Stimulated activated CD8-positive, alpha-beta memory T cell treated with anti-CD3 and anti-CD28 coated beads, Interleukin-4, amount 100 ng/mL, for 1 hour (primary cell): ENCODE measurements at places on chromosomes 12 and 14.

GRCh38 chr12:12333407-12334366 is 16.4 kb downstream of the MANSC1 start:
- DNase-seq, result no peak

- DNase-seq, result no peak
These were observed 45.4 kb downstream of the DCAF5 start for GRCh38 chr14:69107407-69108003.

GRCh38 chr14:65926935-65927700 is 514.6 kb downstream of the FUT8 start:
- no peak for DNase-seq

- DNase-seq, result no peak
These were observed 1.2 kb downstream of the DYRK2 start for GRCh38 chr12:67649570-67650387.

- DNase-seq, result no peak
These were observed 79.9 kb upstream of the CCDC91 start for GRCh38 chr12:28110329-28110728.

GRCh38 chr12:133227281-133227852 is 8.3 kb downstream of the ANHX start:
- no peak for DNase-seq

GRCh38 chr14:90739318-90740068 is 76.7 kb downstream of the TTC7B start:
- DNase-seq, result no peak

DNA sequence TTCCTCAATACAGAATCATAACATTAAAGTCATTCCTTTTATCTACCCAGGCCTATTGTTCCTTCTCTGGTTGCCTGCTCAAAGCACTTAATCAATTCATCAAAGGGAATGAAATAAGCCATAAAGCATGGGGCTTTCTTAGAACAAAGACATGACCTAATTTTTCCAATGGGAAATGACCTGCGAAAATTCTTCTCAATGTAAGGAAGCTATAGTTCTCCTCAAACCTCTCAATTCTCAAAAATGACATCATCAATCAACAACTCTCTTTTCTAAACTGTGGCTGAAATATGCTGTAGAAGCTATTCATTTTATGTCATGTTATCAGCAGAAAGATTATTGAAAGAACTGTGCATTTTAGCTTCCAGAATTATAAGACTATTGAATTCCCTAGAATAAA is 116.0 kb upstream of the PTPRR start:
- DNase-seq, result no peak

DNA sequence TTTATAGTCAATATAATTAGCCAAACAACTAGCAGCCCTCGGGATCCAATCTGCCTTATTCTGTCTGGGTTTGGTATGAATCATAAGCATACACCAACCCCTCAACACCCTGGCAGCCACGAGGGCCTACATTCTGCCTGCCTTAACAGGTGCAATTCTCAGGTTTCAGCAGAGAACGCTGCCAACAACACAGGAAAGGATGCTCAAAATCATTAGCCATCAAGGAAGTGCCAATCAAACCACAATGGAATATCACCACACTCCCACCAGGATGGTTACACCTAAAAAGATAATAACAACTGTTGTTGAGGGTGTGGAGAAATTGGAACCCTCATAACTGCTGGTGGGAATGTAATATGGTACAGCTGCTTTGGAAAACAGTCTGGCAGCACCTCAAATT is 122.8 kb downstream of the TTC7B start:
- no peak for DNase-seq

DNA sequence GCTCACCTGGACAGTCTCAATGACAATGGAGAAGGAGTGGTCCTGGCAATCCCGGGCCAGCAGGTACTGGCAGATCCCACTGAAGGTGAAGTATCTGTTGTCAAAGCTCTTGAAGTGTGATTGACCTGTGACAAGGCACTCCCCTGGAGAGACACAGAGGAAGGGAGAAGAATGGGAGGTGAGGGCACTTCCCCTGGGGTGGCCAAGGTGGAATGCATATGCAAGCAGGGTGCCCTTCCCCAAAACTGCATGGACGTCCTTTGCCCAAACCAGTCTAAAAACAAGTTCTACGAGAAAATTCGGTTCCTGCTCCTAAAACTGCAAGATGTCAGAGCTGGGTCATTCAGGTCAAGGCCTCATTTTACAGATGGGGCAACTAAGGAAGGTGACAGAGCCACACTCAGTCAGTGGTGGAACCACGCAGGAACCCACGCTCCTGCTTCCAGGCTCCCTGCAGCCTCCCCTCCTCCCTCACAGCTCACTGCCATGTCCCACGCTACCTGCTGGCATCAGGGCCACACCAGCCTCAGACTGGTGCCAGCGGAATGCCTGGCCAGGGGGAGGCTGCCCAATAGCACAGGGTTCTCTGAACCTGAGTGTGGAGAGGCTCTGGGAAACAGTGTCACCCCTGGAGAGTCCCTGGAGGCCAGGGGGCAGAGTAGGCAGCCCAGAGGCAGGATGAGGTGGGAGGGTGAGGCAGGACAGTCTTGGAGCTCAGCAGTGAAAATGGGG is 59.2 kb downstream of the VWF start:
- no peak for DNase-seq

- no peak for DNase-seq
These were observed 65.1 kb upstream of the DYNC1H1 start for GRCh38 chr14:101899263-101899662.

DNA sequence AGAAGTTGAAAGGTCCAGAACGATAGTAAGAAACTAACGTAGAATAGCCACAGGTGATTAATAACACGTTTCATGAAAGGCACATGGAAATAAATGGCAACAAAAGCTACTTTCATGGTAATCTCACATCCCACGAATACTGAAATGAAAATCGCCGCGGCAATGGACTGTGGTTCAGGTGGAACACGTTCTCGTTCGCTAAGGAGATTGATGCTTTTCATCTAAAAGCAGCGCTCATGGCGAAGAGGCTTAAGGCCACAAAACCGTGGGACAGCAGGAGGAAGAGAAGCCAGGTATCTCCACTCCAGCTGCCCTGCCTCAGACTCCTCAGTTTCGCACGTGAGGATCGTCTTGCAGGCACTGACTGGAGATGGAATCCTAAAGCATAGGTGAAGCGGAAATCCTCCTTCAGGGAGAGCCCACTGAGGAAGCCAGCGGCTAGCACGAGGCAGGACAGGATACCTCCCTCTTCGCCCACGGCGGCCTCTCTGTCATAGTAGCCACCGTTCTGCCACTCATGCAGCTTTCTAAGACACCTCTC is 696 bp upstream of the GPHN start:
- DNase-seq, result no peak

DNA sequence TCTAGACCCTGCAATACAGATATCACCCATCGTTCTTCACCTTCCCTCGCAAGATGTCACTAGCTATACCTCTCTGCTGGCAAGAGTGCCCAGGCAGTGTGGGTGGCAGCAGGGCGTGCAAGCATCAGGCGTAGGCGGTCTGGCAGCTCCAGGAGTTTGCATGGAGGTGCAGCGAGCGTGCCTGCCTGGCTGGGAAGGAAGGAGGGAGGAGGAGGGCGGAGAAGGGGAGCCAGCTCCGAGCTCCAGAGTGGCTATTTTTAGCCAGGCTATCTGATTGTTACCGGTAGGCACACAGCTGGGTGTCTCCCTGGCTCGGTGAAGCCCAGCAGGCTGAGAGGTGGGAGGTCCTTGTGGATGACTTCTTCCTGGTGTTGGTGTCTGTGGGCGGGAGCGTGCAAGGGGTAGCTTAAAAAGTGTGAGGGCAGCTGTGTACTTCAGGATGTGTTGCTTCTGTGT is 6.2 kb downstream of the FOXJ2 start:
- no peak for DNase-seq

DNA sequence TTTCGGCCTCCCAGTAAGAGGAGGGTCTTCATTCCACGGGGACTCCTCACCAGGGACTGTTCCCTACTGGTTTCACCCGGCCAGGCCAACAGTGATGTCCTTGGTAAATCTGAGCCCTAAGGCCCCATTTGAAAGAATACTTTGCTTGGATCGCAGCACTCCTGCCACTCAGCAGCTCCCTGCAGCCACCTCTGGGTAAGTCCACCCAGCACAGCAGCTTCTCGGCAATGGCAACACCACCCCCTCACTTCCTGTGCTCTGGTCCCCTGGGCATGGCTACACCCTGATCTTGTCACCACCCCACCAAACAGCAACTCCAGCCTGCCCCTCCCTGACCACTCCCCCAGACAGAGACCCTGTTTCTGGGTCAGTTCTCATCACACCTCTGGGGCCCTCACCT is 100.3 kb downstream of the SETD3 start:
- no peak for DNase-seq

DNA sequence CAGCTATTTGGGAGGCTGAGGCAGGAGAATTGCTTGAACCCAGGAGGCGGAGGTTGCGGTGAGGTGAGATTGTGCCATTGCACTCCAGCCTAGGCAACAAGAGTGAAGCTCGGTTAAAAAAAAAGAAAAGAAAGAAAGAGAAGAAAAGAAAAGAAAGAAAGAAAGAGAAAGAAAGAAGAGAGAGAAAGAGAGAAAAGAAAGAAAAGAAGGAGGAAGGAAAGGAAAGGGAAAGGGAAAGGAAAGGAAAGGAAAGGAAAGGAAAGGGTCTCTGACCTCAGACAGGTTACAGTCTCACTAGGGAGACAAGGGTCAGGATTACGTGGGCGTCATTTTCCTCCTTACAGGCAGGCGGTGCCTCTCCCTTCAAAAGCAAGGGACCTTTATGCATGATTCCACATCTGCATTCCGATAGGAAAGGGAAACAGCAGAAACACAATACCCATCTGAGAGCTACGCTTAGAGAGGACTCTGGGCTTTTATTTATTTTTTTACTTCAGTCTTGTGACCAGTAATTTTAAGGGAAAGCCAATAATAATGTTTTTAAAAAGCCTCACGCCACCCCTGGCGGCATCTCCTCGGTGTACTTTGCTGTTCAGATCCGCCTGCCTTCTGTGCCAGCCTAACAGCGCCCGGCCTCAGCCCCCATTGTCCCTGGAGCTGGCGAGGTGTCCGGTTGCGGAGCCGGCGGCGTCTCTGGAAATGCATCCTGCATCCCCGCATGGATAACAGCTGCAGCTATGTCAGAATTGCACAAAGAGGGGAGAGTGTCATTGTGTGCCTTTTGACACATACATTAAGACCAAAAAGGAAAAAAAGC is 945 bp upstream of the HIP1R start:
- DNase-seq, result no peak

DNA sequence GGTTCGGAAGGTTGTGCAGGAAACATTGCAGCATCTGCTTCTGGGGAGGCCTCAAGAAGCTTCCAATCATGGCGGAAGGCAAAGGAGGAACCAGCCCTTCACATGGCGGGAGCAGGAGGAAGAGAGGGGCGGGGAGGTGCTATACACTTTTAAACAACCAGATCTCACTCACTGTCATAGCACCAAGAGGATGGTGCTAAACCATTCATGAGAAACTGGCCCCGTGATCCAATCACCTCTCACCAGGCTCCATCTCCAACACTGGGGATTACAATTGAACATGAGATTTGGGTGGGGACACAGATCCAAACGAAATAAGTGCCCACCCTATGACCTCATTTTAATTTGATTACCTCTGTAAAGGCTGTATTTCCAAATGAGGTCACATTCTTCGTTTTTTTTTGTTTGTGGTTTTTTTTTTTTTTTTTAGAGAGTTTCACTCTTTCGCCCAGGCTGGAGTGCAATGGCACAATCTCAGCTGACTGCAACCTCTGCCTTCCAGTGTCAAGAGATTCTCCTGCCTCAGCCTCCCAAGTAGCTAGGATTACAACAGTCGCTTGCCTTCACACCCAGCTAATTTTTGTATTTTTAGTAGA is 11.4 kb upstream of the ORAI1 start:
- DNase-seq, result no peak

- DNase-seq, result no peak
These were observed 765 bp upstream of the NFYB start for GRCh38 chr12:104138797-104139152.

DNA sequence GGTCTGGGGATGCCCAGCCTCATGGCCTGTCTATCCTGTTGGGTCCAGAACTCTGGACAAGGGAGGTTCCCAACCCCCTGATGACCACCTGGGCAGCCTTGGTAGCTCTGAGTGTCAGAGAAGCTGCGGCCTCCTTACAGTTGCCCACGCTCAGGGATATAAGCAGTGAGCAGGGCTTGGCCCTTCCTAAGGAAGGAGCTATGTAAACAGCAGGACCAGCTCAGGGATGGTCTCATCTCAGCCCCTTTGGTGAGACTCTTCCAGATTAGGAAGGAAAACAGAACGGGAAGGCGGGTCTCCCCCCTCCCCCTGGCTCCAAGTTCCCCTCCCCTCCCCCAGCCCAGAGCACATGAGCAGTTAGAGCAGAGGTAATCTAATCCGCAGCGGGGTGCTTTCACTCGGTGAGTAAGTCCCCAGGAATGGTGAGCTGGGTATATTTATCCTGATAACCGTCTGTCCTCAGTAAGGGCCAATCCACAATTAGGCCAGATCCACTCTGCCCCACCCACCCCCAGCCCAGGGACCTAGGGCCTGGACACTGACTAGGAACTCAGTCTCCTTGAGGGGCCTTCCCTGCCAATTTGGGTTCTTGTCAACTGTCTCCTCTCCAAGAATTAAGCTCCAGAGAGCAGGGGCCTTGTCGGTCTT is 29.5 kb upstream of the RPLP0 start:
- DNase-seq, result no peak

DNA sequence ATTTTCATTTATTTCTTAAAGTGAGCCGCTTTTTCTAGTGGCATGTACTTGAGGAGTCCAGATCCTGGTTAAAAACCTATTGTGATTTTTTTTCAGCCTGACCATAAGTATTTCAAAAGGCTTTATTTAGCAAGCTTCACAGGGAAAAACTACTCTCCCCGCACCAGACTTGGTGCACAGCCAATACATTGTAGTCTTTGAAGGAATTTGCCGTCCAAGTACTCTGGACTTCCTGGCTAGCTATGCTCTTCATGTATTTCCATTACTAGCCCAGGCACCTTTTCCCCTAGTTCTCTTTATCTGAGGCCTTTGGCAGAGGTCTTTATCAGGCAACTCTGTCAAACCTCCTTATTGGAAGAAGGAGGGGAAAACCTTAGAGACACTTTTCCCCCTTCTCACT is 234.7 kb downstream of the CCDC91 start:
- no peak for DNase-seq

GRCh38 chr12:116247377-116247776 is 30.1 kb downstream of the MED13L start:
- no peak for DNase-seq

DNA sequence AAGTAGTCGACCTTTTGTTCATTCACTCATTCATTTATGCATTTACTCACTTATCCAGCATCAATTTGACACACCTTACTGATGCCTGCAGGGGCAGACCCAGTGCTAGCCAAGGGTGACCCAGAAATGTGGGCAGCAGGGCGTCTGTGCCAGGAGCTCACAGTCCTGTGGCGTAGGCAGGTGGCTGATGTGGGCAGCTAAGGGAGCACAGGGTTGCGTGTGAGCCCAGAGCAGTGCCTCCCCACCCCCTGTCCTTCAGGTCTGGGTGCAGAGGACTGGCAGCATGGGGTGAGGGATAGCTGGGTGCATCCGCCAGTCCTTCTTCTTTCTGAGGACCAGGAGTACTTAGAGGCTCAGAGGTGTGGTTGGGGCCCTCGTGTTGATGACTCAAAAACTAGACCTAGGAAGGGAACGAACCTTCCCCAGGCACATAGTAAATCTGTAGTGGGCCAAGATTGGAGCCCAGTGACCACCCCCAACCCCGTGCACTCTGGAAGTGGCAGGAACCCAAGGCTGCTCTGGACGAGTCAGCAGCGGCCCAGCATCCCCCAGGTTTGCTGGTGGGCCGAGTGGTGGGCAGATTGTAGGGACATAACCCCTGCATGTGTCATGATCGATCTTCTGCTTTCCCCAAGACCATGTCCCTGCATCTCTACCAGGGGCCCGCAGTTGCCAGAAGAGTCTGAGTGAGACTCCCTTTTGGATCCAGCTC is 63.9 kb downstream of the BEGAIN start:
- DNase-seq, result no peak
